ENCODE measurements at places on chromosomes 12 and 14.
A peak's percentile ranks its signal among the peaks of the same experiment; 100 is the strongest.

DNA sequence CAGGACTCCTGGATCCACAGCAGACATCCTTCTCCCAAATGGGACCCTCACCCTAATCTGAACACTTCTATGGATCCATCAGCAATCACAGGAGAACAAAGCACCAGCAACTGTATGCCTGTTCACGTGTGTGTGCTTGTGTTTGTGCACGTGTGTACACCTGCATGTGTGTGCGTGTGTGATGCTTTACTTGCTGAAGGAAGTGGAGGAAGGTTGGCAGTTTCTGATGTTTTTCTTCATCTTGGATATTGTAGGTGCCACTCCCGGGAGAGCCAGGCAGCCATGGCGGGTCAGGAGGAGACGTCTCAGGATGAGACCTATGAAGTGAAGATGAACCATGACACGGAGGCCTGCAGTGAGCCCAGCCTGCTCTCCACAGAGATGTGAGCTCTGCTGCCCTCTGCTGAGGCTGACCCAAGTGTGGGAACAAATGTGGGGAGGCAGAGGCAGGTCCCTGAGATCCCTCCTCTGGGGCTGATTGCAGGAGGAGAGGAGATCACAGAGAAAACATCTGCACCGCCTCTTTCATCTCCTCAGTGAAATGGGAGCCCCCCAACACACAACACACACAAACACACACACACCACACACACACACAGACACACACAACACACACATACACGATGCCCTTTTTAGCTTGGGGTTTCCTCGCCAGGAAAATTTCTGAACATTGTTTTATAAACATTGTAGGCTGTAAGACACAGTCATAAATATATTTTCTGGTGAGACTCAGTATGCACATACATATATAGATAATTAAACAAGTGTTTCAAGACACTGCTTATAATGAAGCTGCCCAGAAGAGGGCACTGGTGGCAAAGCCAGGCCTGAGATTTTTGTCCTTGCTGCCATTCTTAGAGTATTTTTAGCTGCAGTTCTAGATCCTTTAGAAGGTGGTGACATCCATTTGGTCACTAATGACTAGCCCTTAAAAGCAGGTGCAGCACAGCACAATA is 112.2 kb upstream of the FKBP4 start:
- no peak overlapping the region for H3K27ac ChIP-seq
- no peak for DNase-seq
- no peak overlapping the region for H3K4me3 ChIP-seq
- H3K4me1 ChIP-seq, result no peaks in the 10 kb centered on the region
- H3K36me3 ChIP-seq, result peaks cover 20% of the 10 kb centered on the region

DNA sequence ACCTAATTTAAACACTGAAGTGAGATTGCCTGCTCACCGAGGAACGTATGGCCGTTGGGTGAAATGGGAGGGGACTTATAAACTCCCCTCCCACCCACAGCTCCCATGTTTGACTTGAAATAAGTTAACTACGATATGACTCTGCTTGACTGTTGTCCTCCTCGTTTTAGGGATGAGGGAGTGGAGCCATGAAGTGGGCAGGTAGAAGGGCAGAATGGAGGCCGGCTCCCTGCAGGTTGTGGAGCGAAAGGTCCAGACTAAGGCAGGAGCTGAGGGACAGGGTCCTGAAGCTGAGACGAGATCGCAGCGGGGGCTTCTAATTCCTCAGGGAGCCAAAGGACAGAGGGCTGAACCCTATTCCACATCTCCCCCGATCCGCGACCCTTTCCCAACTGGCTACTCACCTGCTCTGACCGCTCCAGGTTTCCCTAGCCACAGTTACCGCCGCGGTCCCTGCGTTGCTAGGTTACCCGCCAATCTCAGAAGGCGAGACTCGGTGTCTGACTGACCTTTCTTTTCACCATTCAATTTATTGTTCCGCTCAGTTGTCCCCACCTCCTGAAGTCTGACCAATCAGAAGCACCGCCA is 577 bp upstream of the TPCN1 start:
- H3K4me3 ChIP-seq, result peak overlapping the region; percentile 67
- H3K36me3 ChIP-seq, result no peaks in the 10 kb centered on the region
- no peak for DNase-seq
- H3K27ac ChIP-seq, result no peak overlapping the region
- H3K4me1 ChIP-seq, result peaks cover 27% of the 10 kb centered on the region
- no peaks in the 10 kb centered on the region for H3K27me3 ChIP-seq

DNA sequence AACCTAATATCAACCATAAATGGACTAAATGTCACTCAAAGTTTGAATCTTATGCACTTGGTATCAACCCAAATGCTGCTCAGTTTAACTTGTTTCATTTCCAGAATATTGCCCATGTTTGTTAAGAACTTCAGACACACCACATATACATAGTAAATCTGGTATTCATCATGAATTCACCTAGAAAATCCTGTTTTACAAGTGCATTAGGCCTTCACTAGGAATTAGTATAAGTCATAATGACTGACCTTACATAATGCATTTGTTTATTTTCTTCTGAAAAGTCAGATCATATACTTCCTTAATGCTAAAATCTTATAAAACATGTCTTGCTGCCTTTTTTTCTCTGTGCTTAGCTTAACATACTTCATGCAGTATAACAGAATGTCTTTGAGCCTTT is 66.1 kb downstream of the ABCD2 start:
- no peak overlapping the region for H3K27ac ChIP-seq
- H3K4me3 ChIP-seq, result no peak overlapping the region
- H3K36me3 ChIP-seq, result no peaks in the 10 kb centered on the region

- peaks cover 19% of the 10 kb centered on the region for H3K4me1 ChIP-seq
- peak overlapping the region; percentile 84 for H3K4me3 ChIP-seq
- no peaks in the 10 kb centered on the region for H3K27me3 ChIP-seq
These were observed 413.7 kb downstream of the PCNX1 start for GRCh38 chr14:71320734-71321573.

DNA sequence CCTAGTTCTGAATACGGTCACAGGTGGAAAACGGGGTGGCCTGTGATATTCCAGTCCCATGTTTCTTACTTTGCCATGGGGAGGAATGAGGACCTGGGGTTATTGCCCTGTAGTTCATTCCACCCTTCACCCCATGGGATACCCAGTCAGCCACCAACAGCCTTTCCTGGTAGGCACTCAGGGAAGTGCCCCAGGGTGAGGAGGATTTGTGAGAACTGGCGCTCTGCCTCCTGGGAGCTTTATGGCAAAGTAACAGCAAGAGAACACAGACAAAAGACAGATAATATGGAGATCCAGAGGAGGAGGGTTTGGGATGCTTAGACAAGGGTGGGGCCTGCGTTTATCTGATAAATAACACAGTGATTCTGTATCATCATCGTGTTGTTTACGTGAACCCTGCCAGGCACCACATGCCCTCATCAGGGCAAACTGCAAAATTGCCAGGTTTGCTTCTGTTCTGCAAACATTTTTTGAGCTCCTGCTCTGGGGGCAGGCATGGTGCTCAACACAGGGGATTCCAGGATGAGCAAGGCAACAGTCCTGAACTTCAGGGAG is 223.5 kb downstream of the SLC41A2 start:
- peaks cover 45% of the 10 kb centered on the region for H3K4me1 ChIP-seq
- H3K4me3 ChIP-seq, result no peak overlapping the region
- no peaks in the 10 kb centered on the region for H3K36me3 ChIP-seq

- H3K27ac ChIP-seq, result no peak overlapping the region
- no peaks in the 10 kb centered on the region for H3K36me3 ChIP-seq
- H3K4me3 ChIP-seq, result no peak overlapping the region
- no peaks in the 10 kb centered on the region for H3K4me1 ChIP-seq
- DNase-seq, result no peak
These were observed 17.1 kb upstream of the SAMD4A start for GRCh38 chr14:54549862-54550261.

DNA sequence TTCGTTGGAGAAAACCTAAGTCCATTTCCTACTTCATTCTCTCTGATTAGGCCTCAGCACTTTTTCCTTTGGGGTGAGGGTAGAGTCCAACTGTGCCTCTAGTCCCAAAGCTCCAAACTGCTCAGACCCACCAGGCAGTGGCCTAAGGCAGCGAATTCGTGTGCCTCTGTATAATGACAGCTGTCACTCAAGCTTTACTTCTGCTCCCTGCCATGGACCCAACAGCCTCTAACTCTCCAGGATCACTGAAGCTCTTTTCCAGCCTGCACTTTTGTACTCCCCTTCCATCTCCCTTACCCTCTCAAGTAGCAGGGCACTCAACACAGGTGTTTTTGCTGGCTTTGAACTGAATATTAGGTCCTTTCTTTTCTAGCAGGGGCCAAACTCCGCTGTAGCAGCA is 14.8 kb upstream of the OR6S1 start:
- no peaks in the 10 kb centered on the region for H3K4me1 ChIP-seq
- no peak overlapping the region for H3K4me3 ChIP-seq
- H3K36me3 ChIP-seq, result no peaks in the 10 kb centered on the region
- no peak for DNase-seq
- H3K27ac ChIP-seq, result no peak overlapping the region

- DNase-seq, result peak; percentile 92
- H3K4me3 ChIP-seq, result no peak overlapping the region
- H3K36me3 ChIP-seq, result no peaks in the 10 kb centered on the region
- H3K27me3 ChIP-seq, result no peaks in the 10 kb centered on the region
These were observed 98.3 kb downstream of the LRRC74A start for GRCh38 chr14:76924371-76925096.

GRCh38 chr14:68377006-68377405 is 415.9 kb downstream of the ZFP36L1 start:
- no peaks in the 10 kb centered on the region for H3K27me3 ChIP-seq
- peak overlapping the region; percentile 65 for H3K27ac ChIP-seq
- H3K36me3 ChIP-seq, result no peaks in the 10 kb centered on the region
- DNase-seq, result no peak

DNA sequence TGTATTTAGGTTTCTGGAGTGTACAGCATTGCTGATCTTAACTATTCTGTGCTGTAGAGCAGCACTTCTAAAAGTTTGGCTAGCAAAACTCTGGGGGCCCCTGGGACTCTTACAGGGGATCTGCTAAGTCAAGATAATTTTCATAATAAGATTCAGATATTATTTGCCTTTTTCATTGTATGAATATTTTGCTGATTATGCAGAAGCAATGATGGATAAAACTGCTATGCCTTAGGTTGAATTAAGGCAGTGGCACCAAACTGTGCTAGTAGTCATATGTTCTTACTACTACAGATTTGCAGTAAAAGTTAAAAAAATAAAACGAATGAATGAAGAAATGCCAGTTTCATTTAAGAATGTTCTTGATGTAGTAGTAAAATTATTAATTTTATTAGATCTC is 160.1 kb downstream of the PDZRN4 start:
- DNase-seq, result no peak
- H3K27me3 ChIP-seq, result no peaks in the 10 kb centered on the region
- H3K4me1 ChIP-seq, result no peaks in the 10 kb centered on the region
- no peak overlapping the region for H3K27ac ChIP-seq
- no peak overlapping the region for H3K4me3 ChIP-seq

GRCh38 chr14:104577426-104577825 is 2.1 kb upstream of the C14orf180 start:
- no peak overlapping the region for H3K27ac ChIP-seq
- no peak for DNase-seq
- H3K27me3 ChIP-seq, result peaks cover 2% of the 10 kb centered on the region
- H3K4me1 ChIP-seq, result no peaks in the 10 kb centered on the region
- H3K4me3 ChIP-seq, result no peak overlapping the region

DNA sequence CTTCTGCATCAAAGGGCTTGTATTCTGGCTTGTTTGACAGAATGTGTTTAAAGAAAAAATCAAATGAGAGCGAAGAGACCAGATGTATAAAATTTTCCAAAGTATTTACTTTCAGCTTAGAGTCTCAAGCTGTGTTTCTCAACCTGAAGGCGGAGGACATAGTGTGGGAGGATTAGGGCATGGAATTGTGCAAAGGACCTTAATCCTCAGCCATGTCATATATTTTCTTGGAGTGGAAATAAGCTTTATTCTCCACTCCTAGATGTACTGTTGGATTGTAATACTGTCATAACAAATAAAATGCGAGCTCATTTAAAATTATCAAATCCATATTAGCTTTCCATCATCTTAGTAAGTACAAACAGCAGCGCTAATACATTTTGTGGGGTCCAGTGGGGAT is 154.0 kb downstream of the PAH start:
- H3K4me1 ChIP-seq, result no peaks in the 10 kb centered on the region
- no peaks in the 10 kb centered on the region for H3K27me3 ChIP-seq
- no peaks in the 10 kb centered on the region for H3K36me3 ChIP-seq
- H3K4me3 ChIP-seq, result no peak overlapping the region
- H3K27ac ChIP-seq, result no peak overlapping the region

GRCh38 chr12:1880876-1881275 is 37.6 kb downstream of the CACNA2D4 start:
- DNase-seq, result no peak

GRCh38 chr12:50453872-50454271 is 50.9 kb upstream of the DIP2B start:
- H3K36me3 ChIP-seq, result peaks cover 44% of the 10 kb centered on the region
- H3K27ac ChIP-seq, result no peak overlapping the region
- H3K27me3 ChIP-seq, result no peaks in the 10 kb centered on the region
- H3K4me3 ChIP-seq, result no peak overlapping the region

GRCh38 chr14:102170061-102170460 is 30.4 kb downstream of the WDR20 start:
- no peaks in the 10 kb centered on the region for H3K36me3 ChIP-seq
- no peak for DNase-seq
- H3K27ac ChIP-seq, result no peak overlapping the region
- H3K4me1 ChIP-seq, result no peaks in the 10 kb centered on the region
- H3K4me3 ChIP-seq, result no peak overlapping the region

- no peaks in the 10 kb centered on the region for H3K27me3 ChIP-seq
- no peak overlapping the region for H3K4me3 ChIP-seq
- no peak overlapping the region for H3K27ac ChIP-seq
- DNase-seq, result no peak
These were observed 12.1 kb downstream of the RPS29 start for GRCh38 chr14:49574038-49574437.

DNA sequence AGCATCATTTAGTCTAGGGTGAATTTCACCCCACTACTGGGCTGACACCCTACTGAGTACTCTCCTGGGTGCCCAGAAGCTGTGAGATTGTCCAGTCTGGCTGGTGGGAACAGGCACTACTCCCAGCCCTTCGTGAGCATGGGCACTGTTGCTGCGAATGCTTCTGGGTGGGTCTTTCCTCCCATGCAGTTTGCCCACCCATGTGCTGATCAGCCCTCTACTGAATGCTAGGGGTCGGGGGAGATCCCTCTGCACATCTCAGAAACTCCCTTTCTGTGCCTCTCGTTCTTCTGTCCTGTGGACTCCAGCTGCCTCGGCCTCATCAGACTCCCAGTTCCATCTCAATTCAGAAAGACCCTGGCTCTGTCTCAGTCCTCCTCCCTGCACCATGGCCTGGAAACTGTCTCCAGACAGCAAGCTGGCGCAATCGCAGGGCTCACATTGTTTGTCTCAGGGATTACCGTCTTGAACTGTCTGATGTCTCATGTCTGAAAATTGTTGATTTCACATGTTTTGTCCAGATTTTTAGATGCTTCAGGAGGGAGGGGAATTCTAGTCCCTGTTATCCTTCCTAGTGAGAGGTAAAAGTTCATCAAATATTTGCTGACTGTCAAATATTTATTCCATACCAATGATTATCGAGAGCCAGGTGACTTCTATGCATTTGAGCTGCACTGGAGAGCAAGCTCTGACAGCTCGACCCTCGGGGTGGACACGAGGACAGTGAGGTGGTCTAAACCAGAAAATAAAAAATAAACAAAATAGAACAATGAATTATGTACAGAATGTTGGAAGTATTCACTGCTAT is 316.6 kb upstream of the RTL1 start:
- no peaks in the 10 kb centered on the region for H3K27me3 ChIP-seq
- H3K36me3 ChIP-seq, result no peaks in the 10 kb centered on the region
- no peak overlapping the region for H3K27ac ChIP-seq
- H3K4me1 ChIP-seq, result peaks cover 11% of the 10 kb centered on the region
- no peak for DNase-seq

Data from thymus (tissue), 14 donors.